Panc1 (cell line): ENCODE measurements at places on chromosomes 1 and 21. TPM values are rescaled to one million over a fixed set of nuclear protein-coding genes. Genes with fewer than 3 reads are reported as not detected.

IGSF5 gene
- not detected for total RNA-seq

CFH gene
- total RNA-seq, result 0.36 TPM

LINGO4 gene
- total RNA-seq, result not detected

S100A8 gene
- total RNA-seq, result not detected

KLHDC7A gene
- total RNA-seq, result 0.31 TPM

GRCh38 chr1:25869909-25870606, 5.5 kb downstream of the PAQR7 start:
- H3K36me3 ChIP-seq, result no peaks in the 10 kb centered on the region; the same call in 1 of the 2 replicates
- peaks cover 34% of the 10 kb centered on the region for H3K4me1 ChIP-seq
- H3K4me3 ChIP-seq, result no peak overlapping the region
- H3K27ac ChIP-seq, result 0 out of 2 replicates have a peak overlapping the region, but pooled peaks have one; percentile 7
- no peaks in the 10 kb centered on the region for H3K27me3 ChIP-seq
- DNase-seq, result no peak

GRCh38 chr21:34582506-34583150, 32.3 kb downstream of the RCAN1 start:
- H3K27ac ChIP-seq, result no peak overlapping the region
- no peaks in the 10 kb centered on the region for H3K4me1 ChIP-seq
- no peaks in the 10 kb centered on the region for H3K27me3 ChIP-seq
- DNase-seq, result no peak
- no peaks in the 10 kb centered on the region for H3K36me3 ChIP-seq

DNA sequence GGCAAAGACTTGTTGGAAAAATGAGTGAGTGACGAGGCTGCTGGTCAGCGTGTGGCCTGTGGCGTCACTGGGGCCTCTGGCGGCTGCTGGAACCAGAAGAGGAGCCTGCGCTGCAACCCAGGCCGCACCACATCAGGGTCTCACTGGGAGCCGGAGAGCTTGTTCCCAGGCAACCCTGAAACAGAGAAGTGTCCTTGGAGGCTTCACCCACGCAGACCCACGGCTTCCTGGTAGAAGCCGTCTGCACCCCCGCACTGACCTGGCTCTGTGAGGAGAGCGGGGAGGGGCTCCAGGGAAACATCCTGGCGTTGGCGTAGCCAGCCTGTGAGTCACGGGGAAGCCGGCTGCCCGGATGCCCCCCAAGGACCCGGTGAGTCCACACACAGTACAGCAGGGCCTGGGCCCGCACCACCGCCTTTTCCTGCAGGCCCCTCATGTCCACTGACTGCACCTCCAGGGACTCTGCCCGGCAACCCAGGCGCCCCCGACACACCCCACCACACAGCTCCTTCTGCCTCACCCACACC, 57.4 kb downstream of the COL6A1 start:
- no peak for DNase-seq
- H3K36me3 ChIP-seq, result no peaks in the 10 kb centered on the region
- H3K27ac ChIP-seq, result no peak overlapping the region
- H3K4me3 ChIP-seq, result no peak overlapping the region
- no peaks in the 10 kb centered on the region for H3K4me1 ChIP-seq

DNA sequence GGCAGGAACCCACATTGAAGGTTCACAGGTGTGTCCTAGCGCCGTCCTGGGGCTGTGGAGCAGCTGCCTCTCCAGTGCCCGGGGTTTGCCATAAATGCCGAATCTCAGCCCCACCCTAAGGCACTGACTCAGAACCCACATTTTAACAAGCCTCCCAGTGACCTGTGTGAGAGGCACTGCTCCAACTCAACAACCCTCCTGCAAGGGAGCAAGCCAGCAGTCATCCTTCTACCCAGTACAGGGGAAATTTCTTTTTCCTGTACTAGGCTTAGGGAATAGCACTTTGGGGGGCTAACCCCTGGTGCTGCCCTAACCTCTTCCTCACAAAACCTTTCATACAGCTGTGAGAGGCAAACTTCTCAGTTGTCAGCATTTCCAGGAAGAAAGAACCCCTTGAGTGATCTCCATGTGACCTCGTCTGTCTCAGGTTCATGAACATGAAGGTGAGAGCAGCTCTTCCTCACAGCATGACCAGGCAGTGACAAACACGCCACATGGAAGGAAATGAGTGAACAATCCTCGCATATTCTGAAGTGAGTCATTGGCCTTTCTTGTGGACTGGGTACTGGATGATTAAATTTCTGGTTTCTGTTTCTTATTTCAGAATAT, 11.4 kb upstream of the BCAR3 start:
- H3K27ac ChIP-seq, result peak overlapping the region; percentile 80
- H3K27me3 ChIP-seq, result no peaks in the 10 kb centered on the region
- H3K4me1 ChIP-seq, result peaks cover 27% of the 10 kb centered on the region
- H3K4me3 ChIP-seq, result no peak overlapping the region

GRCh38 chr21:44658541-44658910, 794 bp downstream of the KRTAP12-3 start:
- no peaks in the 10 kb centered on the region for H3K4me1 ChIP-seq
- no peaks in the 10 kb centered on the region for H3K36me3 ChIP-seq
- no peak for DNase-seq
- H3K27me3 ChIP-seq, result no peaks in the 10 kb centered on the region
- no peak overlapping the region for H3K27ac ChIP-seq

DNA sequence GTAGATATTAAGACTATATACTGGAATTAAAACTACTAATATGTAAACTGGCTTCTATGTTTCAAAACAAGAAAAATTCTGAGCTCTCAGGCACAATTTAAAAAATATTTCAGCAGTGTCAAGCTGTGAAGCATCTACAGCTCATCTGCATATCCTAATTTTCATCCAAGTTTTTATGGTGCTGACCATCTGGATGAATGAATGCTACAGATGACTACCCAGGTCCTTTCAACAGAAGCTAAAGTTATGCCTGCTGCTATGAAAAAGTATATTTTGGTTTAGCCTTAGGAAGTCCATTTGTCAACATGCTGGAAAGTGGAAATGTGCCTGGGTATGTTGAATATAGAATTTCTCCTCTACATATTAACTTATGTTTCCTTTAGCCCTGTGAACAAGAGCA, 206.9 kb downstream of the NEGR1 start:
- no peak overlapping the region for H3K27ac ChIP-seq
- no peak for DNase-seq
- H3K4me3 ChIP-seq, result no peak overlapping the region
- no peaks in the 10 kb centered on the region for H3K36me3 ChIP-seq
